ENCODE measurements at places on chromosomes 11 and 22.

DNA sequence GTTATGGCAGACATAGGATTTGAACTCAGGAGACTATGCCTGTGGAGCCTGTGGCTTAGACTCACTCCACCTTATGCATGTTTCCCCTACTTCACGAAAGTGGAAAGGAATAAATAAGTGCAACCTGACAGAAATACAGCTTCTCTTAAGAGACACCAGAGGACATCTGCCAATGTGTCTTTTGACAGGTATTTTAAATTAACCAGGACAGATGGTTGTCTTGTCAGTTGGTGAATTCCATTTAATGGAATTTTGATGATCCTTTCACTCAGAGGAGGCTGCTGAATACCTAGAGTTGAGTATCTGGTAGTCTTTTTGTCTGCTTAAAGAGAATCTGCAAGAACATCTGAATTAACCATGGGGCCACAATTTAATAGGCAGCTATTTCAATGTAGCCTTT lies 46.1 kb downstream of the NELL1 start:
- DNase-seq: no peak

DNA sequence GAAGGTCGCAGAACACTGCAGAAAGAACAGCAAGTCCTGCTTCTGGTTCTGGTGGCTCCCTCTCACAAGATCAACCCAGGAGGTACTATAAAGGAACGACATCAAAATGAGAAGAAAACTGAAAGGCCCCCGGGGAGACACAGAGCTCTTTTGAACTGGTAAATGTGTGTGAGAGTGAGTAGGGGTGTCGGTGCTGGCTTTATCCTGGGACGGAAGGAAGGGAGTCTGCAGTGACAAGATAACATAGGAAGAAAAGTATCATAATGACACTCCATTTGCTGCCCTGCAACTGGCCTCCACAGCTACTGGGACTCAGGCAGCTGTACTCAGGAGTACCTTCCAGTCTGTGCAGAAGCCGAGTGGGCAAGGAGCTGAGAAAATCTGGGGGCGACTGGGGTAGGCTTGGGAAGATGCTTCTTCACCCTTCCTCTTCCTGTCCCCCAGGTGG lies 60.9 kb downstream of the ENTHD1 start:
- no peak for DNase-seq

GRCh38 chr11:6607190-6607795 lies 3.7 kb downstream of the ILK start:
- no peak for DNase-seq

GRCh38 chr11:118565051-118565450 lies 680 bp downstream of the IFT46 start:
- no peak for DNase-seq

DNA sequence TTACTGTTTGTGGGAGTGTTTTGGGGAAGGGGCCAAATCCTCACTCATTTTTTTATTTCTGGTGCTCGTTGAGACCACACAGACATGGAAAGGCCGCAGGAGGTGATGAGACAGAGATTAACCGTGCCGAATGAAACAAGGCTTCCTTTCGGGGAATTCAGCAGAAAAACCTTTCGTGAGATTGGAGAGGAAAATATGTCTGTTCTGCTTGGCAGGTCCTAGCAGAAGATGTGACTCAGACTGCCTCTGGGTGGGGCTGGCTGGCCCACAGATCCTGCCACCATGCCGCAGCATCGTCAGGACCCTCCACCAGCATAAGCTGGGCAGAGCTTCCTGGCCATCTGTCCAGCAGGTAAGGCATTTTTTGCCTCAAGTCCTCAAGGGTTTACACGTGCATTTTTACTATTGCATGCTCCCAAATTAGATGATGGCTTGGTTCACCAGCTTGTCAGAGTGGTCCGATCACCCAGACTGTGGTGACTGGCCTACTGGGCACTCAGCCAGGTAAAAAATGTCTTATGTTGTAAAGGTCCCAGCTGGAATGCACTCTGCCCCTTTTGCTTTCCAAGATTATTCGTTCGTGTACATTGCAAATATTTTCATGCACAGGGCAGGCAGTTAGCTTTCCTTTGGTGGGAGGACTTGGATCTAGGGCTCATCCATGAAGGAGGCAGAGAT lies 1.5 kb downstream of the DDB2 start:
- DNase-seq: peak; percentile 11

DNA sequence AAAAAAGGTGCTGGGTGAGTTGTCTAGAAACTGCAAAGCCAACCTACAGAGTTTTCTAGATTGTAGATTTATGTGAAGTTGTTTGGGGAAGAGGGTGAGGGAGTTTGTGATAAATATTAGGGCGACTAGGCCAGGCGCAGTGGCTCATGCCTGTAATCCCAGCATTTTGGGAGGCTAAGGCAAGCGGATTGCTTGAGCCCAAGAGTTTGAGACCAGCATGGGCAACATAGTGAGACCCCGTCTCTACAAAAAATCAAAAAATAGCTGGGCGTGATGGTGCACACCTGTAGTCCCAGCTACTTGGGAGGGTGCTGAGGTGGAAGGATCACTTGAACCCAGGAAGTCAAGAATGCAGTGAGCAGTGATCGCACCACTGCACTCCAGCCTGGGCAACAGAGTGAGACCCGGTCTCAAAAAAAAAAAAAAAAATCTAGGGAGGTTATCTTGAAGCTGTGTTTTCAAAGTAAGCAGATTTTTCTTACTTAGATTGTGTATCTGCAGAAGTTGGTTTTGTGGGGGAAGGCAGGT lies 844 bp downstream of the APOL6 start:
- DNase-seq: no peak

- no peak for DNase-seq
These were observed 640 bp downstream of the PPP1CA start for GRCh38 chr11:67400942-67401494.

DNA sequence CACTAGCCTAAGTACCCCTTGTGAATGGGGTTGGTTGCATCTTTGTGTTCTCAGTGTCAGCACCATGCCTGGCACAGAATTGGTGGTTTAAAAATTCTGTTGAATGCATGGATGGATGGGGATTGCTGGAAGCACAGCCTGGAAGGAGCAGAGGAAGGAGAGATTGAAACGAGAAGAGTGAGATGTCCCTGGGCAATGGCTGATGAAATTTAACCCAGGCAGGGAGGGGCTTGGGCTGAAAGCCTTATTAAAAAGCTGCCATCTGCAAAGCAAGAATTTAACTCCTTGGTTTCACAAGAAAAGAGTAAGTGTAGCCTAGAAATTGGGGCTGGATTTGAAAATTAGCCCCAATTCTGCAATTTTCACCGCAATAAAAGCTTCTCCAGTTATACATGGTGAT lies 126.7 kb downstream of the TEAD1 start:
- DNase-seq: no peak

- DNase-seq: no peak
These were observed 40.8 kb upstream of the LMO2 start for GRCh38 chr11:33932721-33933120.

DNA sequence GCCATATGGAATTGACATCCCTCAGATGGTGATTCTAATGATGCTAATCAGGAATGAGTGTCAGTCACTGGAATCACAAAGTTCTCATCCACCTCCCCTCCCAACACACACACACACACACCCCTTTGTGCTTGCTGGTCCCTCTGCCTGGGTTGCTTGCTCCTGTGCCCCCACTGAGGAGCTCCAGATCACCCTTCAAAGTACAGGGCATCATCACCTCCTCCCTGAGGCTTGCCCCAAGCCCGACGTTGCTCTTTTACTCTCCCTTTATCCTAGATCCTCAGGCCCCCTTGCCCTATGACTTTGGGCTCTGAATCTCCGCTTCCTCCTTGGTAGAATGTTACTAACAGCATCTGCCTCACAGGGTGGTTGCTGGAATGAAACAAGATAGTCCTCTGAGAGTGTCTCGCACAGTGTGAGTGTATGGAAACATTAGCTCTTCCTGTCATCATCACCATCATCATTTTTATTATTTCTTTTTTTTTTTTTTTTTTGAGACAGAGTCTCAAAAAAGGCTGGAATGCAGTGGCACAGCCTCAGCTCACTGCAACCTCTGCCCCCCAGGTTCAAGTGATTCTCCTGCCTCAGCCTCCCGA lies 3.4 kb downstream of the TOM1 start:
- no peak for DNase-seq

DNA sequence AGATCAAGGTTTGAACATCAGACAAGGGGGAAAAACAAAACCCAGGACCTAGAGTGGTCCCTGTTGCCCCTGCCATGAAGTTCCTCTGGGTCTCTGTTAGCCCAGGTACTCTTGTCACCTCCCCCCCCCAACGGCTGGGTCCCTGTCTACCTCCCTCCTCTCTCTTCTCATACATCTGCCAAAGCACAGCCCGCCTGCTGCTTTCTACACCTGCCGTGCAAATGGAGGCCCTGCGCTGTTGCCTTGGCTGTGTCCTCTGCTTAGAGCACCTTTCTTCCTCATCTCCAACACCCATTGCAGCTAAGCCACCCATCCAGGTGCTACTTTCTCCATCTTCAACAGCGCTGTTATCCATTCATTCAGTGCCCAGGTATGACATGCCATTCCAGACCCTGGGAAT lies 99.2 kb downstream of the TP53I11 start:
- DNase-seq: no peak

Data from DMS153 (cell line).